ENCODE measurements at places on chromosomes 4 and X.
A peak's percentile ranks its signal among the peaks of the same experiment; 100 is the strongest.

DNA sequence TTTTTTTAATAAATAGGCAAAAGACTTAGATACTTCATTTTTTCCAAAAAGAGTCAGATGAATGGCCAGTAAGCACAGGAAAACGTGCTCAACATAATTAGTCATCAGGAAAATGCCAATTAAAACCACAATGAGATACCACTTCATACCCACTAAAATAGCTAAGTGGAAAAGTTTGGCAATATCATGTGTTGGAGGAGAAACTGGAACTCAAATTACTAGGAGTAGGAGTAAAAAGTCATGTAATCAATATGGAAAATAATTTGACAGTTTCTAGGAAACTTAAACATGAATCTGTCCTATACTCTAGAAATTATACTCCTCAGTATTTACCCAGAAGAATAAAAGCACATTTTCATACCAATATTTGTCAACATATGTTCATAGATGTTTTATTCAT, 449.8 kb downstream of the INPP4B start:
- DNase-seq = no peak

GRCh38 chr4:165326831-165327210, 648 bp upstream of the MSMO1 start:
- DNase-seq = peak; percentile 29

GRCh38 chr4:149896432-149896831, 80.8 kb upstream of the IQCM start:
- DNase-seq = no peak

GRCh38 chrX:40099055-40099958, 1.5 kb upstream of the BCOR start:
- DNase-seq = peak; percentile 70

DNA sequence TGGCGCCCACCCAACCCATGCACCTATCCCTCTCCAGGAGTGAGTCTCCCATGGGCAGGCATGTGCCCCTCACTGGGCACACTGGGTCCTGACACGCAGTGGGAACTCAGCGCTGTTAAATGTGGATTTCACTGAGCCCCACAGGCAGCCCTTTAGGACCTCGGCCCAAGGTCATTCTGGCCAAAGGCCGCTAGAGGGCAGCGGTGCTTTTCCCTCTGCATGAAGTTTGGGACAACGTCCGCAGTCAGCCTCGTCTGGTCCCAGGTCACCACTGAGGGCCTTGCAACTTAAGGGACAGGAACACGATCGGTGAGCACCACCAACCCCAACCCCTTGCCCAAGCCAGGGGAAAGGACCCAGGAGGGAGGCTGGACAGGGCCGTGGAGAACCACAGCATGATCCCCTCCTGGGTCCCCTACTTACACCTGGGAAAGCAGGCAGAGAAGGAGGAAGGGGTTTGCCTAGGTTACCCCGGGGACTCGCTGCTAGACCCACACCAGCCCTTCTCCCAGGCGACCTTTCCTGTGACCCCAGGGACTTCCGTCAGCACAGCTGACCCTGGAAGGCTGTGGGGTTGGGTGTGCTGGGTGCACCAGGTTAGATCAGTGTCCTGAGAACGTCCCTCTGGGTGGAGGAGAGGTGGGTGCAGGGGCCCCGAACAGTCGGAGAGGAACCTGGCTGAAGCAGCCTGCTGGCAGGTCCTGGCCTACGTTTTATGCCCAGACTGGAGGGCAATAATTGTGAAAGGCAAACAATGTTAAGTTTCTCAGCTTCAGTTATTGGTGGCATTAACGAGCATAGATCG, 24.0 kb downstream of the CYTL1 start:
- peak; percentile 69 for DNase-seq

DNA sequence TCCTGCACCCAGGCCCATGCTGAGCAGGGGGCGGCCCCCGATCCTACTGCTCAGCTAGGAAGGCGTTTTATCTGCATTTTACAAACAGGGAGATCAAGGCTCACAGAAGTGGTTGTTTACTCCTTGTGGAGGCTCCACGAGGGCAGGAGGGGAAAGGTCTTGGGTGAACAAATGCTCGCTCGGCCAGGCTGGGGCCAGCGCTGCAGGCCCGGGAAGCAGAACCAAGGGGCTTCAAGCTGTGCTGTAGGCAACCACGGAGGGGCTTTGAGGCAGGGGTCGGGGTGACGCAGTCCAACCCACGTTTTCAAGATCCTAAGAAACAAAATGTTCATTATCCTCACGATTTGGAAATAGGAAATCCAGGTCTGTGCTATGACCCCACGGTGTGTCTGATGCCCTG, 125.8 kb downstream of the HMX1 start:
- no peak for DNase-seq

DNA sequence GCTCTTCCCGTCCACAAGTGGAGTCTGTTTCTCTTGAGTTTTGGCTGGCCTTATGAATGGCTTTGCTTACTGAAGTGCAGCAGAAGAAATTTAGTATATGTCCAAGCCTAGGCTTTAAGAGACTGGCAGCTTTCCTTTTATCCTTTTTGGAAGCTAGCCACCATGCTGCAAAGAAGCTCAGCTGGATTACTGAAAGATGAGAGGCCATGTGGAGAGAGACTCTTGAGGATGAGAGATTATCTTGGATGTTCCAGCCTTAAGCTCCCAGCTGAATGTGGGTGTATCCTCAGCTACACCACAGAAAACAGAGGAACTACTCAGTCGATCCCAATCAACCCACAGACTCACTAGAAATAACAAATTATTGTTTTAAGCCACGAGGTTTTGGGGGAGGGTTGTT, 12.5 kb downstream of the CCNG2 start:
- no peak for DNase-seq

- DNase-seq = no peak
Observed at GRCh38 chr4:62835631-62836030, 1573.6 kb downstream of the TECRL start.

DNA sequence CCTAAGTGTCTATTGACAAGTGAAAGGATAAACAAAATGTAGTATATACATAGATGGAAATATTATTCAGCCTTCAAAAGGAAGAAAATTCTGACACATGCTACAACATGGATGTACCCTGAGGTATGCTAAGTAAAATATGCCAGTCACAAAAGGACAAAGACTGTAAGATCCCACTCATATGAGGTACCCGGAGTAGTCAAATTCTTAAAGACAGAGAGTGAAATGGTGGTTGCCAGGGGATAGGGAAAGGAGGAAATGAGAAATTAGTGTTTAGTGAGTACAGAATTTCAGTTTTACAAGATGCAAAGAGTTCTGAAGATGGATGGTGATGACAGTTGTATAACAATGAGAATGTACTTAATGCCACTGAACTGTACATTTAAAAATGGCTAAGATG, 102.3 kb upstream of the NAP1L5 start:
- DNase-seq = no peak

- no peak for DNase-seq
Observed at GRCh38 chr4:184154199-184154598, 63.5 kb downstream of the ENPP6 start.

- DNase-seq = no peak
Observed at GRCh38 chr4:98433691-98434090, 172.5 kb downstream of the RAP1GDS1 start.

GRCh38 chrX:153539979-153540358, 22.5 kb downstream of the ATP2B3 start:
- no peak for DNase-seq

DNA sequence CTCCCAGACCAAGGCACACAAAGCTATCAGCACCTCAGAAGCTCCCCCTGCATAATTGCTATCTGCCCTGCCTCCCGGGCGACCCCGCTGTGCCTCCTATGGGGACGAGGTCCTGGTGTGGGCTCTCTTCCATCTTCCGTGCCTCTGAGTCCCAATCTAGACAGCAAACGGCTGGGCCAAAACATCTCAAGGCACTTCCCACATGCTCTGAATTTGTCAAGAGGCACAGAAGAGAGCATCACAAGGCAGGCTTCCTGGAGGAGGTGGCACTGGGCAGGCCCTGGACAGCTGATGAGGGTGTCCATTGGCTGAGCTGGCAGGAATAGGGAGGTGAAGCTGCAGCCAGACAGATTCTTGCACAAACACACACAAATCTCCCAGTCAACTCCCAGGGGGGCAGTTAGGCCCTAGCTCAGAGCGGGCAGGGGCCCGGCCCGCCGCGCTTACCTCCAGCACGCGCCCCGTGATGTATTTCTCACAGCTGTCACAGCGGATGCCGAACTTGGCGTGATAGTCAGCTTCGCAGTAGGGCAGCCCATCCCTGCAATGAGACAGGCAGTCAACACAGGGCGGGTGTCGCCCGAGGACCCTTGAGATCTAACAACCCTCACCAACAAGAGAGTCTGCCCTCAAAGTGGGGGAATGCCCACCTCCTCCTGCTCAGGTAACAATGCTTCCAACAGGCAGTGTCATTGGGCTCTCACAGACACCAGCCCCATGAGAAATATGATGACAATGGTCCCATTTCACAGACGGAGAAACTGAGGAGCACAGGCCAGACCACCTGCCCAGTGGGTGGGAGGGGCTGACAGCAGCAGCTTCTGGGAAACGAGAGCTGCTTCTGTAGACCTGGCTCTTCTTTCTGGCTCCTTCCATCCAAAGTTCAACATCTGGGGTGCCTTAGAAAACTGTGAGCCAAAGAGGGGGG, 81.2 kb downstream of the ABLIM2 start:
- DNase-seq = no peak

- no peak for DNase-seq
Observed at GRCh38 chr4:168769416-168769815, 240.6 kb downstream of the CBR4 start.

Measured in activated T-cell treated with anti-CD3 and anti-CD28 coated beads, Interleukin-2, amount 50 U/mL, for 48 hours (primary cell).